ENCODE measurements at places on chromosomes 12 and 14.

GRCh38 chr12:2785017-2785416 is 9.8 kb upstream of the FKBP4 start:
- DNase-seq = no peak

DNA sequence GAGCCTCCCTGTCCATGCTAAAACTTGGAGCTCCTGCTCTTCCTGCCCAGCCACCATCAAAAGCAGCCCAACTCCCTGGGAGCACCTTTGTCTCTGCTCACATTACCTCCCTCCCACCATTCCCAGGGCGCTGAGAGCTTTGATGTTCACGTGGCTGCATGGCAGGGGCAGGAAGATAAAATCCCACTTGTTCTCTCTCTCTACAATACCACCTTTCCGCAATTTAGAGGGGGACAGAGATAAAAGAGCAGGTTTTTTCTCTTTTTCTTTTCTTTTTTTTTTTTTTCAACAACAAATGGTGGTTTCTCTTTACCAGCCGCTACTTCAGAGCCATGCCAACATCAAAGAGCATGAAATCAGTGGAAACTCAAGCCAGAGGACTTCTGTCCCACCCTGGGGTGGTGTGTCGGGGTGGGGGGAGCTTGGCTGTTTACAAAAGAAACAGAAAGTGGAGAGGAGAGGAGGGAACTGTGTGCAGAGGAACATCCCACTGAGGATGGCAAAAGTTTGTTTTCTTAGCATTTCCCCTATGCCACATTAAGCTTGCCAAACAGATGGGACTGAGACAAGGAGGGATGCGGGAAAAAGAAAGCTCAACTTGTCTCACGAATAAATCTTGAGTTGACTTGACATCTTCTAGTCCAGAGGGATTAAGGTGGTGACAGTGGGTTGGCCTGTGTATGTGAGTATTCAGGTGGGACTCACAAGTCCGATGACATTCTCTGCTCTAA is 103.7 kb upstream of the NUDT4 start:
- no peak for DNase-seq

DNA sequence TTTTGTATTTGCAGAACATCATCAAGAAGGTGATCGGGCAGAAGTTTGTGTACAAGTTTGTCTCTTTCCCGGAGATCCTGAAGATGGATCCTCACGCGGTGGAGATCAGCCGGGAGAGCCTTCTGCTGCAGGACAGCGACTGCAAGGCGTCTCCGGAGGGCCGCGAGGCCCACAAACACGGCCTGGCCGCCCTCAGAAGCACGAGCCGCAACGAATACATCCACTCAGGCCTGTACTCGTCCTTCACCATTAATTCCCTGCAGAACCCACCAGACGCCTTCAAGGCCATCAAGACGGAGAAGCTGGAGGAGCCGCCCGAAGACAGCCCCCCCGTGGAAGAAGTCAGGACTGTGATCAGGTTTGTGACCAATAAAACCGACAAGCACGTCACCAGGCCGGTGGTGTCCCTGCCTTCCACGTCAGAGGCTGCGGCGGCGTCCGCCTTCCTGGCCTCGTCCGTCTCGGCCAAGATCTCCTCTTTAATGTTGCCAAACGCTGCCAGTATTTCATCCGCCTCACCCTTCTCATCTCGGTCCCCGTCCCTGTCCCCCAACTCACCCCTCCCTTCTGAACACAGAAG is 52.8 kb downstream of the ELK3 start:
- no peak for DNase-seq

DNA sequence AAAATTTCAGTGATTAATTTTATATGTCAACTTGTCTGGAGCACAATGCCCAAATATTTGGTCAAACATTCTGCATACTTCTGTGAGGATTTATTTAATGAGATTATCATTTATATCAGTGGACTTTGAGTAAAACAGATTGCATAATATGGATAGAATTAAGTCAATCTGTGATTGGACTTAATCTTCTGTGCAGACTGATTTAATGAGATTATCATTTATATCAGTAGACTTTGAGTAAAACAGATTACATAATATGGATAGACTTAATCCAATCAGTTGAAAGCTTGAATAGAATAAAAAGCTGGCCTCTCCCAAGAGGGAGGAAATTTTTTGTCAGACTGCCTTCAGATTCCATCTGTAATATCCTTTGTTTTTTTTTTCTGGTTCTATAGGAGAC is 1413.2 kb downstream of the LRFN5 start:
- no peak for DNase-seq

DNA sequence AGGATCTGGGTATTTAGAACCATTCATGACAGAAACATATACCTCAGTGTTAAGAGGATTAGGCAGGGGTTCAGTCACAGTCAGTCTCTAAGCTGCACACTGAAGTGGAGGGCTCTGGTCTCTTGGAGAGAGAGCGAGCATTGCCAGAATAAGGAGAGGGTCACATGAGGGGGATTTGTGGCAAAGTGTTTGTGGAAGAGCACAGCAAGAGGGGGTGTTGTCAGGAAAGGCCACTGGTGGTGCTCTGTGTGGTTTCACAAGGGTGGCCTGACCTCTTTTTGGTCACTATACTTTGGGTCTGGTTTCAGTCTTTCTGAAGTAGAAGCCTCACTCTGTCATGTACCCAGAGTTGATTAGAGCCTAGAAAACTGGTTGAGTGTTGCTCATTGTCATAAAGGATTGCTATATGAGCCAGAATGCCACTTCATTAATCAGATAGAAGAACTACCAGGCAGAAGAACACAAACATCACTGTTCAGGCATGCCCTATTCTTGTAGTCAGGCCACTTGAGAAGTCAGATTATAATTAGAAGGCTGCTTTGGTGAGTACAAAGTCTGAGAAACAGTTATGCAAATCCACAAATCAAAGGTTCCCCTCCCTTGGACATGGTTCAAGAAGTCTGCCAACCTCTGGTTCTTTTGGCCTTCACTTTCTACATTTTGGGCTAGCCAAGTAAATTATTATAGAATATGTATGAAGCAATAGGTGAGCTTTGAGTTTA is 8.4 kb downstream of the TMEM19 start:
- no peak for DNase-seq

DNA sequence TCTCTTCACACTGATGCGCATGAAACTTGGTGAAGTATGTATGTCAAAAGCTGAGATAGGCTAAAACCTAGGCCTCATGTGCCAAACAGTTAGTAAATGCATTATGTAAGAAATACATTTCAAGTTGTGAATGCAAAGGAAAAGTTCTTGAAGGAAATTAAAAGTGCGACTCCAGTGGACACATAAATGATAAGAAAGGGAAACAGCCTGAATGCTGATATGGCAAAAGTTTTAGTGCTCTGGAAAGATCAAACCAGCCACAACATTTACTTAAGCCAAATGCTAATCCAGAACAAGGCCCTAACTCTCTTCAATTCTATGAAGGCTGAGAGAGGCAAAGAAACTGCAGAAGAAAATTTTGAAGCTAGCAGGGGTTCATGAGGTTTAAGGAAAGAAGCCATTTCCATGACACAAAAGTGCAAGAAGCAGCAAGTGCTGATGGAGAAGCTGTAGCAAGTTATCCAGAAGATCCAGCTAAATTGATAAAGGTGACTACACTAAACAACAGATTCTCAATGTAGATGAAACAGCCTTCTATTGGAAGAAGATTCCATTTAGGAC is 74.2 kb downstream of the GARIN6 start:
- DNase-seq = no peak

- no peak for DNase-seq
Measured at GRCh38 chr12:9919443-9919842, 12.7 kb downstream of the CLEC2A start.

DNA sequence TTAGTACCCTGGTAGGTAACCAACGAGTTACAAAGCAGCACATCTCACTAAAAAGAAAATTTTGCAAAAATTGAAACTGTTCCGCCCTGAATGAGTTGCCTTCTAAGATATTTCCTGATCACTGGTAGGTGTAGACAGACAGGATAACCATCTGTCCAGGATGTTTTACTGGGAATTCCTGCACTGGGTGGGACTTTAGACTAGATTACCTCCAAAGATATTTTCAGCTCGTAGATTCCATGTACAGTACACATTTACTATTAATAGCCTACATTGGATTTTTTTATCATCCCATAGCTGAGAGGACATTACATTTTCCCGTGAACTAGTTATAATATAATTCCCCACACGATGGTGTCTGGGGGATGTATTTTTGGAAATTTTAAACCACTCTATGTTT is 139.6 kb downstream of the DYRK2 start:
- no peak for DNase-seq

DNA sequence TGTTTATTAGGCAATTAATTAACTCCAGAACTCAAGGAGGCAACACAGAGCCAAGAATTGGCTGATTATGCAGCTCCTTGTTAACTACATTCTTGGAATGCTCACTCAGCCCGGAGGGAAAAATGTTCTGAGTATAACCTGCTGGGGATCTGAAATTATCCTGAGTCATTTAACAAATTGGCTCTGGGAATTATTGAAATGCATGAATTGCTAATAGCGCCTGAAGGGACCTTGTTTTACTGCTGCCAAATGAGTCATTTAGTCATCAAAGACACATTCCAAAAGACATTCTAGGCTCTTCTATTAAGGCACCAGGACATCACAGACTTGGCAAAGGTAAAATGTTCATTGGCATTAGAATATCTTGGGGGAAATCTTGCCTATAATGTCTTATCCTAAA is 13.0 kb downstream of the TMEM52B start:
- DNase-seq = no peak

DNA sequence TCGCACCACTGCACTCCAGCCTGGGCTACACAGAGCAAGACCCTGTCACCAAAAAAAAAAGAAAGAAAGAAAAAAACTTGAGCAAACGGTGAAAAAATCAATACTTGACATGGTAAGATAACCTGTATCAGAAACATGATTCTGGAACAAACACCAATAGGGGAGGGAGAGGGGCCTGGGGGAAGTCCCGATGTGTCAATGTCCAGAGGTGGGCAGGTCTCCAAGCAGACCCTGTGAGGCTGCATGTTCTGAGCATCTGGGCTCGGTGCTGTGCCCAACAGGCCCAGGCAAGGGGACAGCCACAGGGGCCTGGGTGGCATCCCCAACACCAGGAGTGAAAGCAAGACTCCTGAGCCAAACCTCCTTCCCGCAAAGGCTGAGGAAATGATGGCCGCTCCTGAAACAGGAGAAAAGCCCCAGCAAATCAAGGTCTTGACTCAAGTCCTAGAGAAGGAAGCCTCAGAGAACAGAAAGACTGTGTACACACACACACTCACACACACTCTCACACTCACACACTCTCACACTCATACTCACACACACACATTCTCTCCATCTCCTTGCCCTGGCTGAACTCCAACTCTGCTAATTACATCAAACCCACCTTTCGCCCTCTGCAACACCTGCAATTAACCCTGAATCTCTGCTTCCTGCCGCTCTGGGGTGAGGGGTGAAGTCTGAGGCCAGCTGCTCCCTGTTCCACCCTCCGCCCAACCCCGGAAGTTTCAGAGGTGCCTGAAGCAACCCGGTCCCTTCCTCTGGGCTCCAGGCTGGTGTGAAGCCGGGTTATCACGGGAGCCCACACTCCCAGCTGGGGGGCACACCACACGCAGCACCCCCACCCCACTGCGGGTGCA is 20.4 kb downstream of the CCDC88C start:
- peak; percentile 79 for DNase-seq

DNA sequence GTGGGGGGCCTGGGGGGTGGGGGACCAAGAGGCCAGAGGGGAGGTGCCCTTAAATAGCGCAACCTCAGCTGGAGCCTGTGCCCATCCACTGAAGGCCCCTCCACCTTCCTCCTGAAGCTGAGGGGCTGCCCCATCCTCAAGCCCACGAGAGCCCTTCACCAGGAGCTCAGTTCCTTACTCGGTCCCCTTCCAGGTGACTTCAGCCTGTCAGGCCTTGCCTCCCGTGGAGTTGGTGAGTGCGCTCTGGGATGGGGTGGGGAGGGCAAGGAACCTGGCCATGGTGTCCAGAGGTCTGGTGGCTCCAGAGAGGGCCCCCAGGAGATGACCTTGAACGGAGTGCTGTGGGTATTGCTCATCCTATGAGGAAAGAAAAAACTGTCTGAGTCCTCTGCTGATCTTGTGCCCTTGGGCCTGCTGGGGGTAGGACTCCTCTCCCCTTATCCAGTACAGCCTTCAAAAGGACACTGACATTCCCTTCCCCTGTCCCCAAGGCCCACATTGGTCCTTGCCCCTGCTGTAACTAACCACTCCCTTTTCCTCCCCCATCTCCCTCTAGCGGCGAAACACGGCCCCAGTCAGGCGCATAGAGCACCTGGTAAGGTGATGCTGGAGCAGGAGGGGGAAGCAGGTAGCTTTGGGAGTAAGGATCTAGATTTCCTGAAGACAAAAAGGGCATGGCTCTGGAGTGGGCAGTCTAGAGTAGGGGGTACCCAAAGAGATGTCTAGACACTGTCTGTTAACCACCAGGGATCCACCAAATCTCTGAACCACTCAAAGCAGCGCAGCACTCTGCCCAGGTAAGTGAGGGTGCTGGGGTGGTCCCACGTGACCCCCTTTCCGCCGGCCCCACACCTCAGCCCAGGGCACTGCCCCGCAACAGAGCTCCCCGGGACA is 3.6 kb downstream of the TNS2 start:
- DNase-seq = peak; percentile 55

- DNase-seq = no peak
Measured at GRCh38 chr12:42969355-42969754, 379.8 kb upstream of the PRICKLE1 start.

DNA sequence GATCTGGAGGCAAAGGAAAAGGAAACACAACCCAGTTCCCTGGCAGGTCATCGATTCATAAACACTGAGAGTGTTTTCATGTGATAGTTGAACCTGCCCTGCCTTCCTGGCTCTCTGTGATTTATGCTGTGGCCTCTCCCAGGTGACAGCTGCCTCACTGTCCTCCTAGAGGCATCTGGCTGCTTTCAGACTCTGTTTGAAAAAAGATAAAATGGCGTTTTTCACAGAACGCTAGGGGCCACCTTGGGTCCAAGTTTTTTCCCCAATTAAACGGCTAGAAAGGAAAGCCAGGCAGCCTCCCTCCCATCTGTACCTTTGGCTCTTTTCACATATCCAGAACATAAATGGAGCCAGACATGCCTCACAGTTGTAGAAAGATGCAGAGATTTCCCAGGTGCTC is 252.6 kb upstream of the CCDC196 start:
- no peak for DNase-seq

DNA sequence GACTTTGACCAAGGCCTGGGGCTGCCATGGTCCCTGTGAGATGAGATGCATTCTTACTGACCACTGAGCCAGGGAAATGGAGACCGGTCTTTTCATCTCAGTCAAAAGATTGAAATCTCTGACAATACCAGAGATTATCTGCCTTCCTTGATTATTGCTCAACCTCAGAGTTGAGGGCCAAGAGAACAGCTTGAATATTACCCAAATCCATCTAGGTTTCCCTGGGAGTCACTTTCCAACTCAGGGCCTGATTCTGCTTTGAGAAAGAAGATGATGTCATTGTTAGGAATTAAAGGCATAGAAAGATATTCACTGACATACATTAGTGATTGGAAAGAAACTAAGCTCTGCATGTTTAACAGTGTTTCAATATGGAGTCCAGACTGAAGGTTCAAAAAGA is 515.9 kb upstream of the TBX3 start:
- DNase-seq = no peak

Data from activated CD4-positive, alpha-beta T cell treated with anti-CD3 and anti-CD28 coated beads, Interleukin-2, Interleukin-6, amounts not matched to agents 100 ng/mL and 50 ng/mL, durations not matched to agents 16 hours and 8 hours (primary cell).